ENCODE measurements at places on chromosomes 7 and 10. TPM values are rescaled to one million over a fixed set of nuclear protein-coding genes. Genes with fewer than 3 reads are reported as not detected.
A peak's percentile ranks its signal among the peaks of the same experiment; 100 is the strongest.

Gene HMX3
- total RNA-seq = 5.0 TPM

Gene LRRC18
- total RNA-seq = not detected

Gene SDK1
- total RNA-seq = not detected

Gene BHLHA15
- total RNA-seq = 0.74 TPM

Gene PTPRE
- total RNA-seq = 0.86 TPM

Gene SLC18A3
- total RNA-seq = not detected

Gene C10orf67
- total RNA-seq = not detected

- no peak for DNase-seq
These were observed 17.8 kb downstream of the HDAC9 start for GRCh38 chr7:18513343-18513742.

DNA sequence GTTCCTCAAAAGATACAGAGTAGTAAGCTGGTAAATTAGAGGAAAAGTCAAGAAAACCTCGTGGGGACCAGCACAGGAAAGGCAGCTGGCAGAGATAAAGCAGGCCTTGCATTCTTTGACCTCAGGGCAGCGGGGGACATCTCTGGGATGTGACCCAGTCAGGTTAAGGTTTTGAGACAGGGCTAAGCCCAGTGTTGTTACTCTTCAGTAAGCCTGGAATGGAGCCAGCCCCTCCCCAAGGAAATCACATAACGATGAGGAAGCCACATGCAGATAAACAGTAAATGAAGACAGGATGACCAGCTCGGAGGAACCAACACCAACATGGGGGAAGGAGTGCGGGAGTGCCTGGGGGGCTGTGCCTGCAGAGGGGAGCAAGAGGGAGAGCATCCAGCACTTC, 99.6 kb downstream of the JAZF1 start:
- no peak for DNase-seq

DNA sequence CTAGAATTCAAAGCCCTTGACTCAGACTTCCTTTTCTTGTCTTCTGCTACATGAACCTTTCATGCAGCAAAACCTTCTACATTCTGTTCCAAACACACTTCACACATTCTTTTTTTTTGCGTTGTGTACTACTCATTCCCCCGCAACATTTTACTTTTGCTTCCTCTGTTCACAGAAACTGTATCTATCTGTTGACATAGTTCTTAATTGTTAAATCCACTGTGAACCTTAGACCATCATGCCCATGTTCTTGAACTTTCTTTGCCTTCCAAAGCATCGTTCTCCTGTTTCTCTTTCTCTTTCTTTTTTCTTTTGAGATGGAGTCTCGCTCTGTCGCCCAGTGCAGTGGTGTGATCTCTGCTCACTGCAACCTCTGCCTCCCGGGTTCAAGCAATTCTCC, 14.2 kb downstream of the CCSER2 start:
- DNase-seq = no peak

- DNase-seq = peak; percentile 10
These were observed 87.7 kb upstream of the PRKCQ start for GRCh38 chr10:6667679-6668270.

- peak; percentile 66 for DNase-seq
These were observed 844 bp downstream of the FBXW4 start for GRCh38 chr10:101693978-101694673.

DNA sequence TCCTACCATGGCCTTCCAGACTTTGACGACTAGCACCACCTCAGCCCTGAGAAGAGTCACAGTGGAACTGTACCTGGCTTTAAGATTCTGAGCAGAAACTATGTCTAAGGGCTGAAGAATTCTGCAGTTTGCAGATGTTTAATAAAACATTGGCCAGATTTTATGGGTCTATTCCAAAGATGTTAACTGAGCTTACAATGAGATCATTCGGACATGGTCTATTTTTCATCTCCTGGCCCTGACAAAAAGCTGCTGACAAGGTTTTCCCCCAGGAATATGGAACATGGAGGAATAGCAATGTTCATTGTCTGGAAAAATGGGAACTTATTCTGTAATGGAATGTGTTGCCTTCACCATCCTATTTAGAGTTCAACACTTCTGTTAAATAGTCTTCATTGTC, 66.4 kb downstream of the PTF1A start:
- DNase-seq = no peak

DNA sequence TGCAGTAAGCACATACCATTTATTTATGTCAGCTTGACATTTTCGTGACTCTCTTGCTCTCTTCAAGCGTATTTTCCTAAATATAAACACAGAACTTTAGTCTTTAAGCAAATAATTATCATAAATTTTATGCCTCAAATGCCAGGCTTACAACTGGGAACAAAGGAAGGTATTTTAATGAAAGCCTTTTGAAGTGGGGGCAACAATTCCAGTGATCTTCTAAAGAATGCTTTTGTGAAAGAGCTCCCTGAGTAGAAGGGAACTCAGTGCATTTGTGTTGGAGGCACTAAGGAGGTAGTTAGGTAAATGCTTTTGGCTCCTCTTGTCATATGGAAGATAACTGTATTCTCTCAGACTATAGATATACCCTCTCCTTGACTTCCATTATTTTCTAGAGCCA, 104.9 kb downstream of the VPS50 start:
- DNase-seq = no peak

DNA sequence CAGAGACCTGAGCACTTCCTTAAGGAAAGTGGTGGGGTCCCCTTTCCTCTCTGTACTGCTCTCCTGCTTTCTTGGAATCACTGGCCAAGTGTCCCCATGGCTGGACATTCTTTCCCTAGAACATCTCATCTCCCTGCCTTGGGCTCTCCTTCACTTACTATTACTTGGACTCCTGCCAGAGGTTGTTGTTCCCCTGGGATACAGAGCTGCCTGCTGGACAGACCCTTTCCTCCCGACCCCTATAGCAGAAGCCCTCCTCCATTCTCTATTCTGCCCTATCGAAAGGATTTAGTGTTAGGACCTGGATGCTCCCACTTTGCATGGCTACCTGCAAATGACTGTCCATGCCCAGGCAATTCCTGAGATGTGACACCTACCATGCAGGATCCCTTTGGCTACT, 164.3 kb upstream of the PODXL start:
- no peak for DNase-seq

GRCh38 chr10:132904814-132905649, 37.3 kb downstream of the CFAP46 start:
- no peak for DNase-seq

DNA sequence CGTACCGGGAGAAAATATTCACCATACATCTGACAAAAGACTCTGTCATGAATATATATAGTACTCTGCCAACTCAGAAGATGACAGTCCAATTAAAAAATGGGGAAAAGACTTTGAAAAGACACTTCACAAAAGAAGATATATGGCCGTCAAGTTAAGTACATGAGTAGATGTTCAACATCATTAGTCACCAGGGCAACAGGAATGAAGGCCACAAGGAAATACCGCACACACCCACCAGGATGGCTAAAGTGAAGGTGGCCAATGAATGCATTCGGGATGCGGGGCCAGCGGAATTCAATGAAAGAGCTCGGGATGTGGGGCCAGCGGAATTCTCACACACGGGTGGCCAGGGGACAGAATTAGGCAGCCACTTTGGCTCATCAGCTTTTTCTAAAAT, 42.2 kb downstream of the MAD1L1 start:
- no peak for DNase-seq

DNA sequence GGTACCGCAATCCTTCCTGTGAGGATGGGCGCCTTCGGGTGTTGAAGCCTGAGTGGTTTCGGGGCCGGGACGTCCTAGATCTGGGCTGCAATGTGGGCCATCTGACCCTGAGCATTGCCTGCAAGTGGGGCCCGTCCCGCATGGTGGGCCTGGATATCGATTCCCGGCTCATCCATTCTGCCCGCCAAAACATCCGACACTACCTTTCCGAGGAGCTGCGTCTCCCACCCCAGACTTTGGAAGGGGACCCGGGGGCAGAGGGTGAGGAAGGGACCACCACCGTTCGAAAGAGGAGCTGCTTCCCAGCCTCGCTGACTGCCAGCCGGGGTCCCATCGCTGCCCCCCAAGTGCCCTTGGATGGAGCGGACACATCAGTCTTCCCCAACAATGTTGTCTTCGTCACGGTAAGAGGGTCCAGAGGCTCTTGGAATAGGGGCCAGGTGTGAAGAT, 1.7 kb downstream of the MEPCE start:
- no peak for DNase-seq

DNA sequence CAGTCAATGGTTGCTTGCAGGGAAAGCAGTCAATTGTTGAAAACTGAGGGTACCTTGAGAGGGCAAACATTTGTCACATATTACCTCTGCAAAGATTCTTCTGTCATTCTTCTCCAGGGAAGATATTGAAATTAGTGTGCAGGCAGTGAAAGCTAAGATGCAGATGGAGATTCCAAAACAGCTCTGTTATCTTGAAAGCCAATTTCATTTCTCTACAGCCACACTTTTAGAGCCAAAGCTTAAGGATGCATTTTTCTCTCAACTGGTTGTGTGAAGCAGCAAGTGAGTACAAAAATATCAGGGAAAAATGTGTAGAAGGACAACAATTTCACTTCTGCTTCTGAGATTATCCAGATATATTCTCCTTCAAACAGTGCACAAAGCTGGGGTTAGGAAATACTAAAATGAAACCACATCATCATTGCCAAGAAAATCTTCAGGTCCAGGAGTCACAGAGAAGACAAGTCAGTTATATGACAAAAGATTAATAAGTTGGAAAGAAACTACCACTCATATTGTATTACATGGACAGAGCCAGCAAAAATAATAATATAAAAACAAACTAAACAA, 16.3 kb downstream of the SGMS1 start:
- no peak for DNase-seq

GRCh38 chr7:150968734-150969372, 9.3 kb downstream of the KCNH2 start:
- no peak for DNase-seq

DNA sequence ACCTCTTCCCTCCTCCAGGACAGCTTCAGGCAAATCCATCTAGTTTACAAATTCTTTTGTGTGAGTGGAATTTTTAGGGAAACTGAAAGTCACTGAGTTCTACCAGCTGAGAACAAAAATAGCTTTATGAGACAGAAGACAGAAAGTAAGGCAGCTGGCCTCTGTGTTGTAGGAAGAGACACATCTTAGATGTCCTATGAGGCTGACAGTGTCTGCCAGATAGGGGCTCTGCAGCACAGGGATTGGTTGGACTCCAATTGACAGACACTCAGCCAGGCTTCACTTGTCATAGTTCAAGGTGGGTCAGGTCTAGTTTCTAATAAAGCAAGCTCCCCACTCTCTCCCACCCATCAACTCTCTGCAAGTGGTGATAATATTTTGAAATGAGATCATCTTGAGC, 574.9 kb downstream of the CCSER2 start:
- no peak for DNase-seq

DNA sequence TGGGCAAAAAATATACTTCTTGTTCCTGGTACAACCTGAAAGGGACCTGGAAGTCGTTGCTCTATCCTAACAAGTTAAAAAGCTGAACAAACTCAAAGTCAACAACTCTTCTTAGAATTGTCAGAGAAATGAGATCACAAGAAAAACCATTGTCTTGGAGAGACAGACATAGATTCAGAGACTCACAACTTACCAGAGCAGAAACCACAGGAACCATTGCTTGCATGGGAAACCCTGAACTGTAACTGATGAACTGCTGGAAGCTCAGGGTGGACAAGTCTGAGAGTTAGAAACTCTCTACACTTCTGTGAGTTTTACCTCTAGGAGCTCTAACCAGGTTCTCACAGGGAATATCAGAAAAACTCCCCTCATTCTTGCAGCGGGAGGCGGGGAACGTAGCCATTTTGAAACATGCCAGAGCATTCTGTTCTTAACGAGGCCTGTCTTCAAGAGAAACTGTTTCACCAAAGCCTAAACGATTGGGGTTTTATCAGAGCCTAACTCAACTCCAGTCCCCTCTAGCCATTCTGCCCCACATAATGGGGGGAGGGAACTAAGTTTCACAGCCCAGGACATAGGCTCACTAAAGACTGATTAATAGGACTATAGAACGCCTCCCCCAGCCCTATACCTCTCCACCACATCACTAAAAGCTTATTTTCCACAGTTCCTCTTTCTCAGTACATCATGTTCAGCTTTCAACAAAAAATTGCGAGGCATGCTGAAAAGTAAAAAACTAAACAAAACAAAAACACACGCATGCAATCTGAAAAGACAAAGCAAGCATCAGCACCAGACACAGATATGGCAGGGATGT, 12.0 kb upstream of the GSDME start:
- no peak for DNase-seq

GRCh38 chr7:156612930-156613329, 27.6 kb upstream of the RNF32 start:
- no peak for DNase-seq

GRCh38 chr7:106281585-106282318, 3.0 kb downstream of the NAMPT start:
- no peak for DNase-seq
